Adrenal gland (tissue), 19 donors: ENCODE measurements at places on chromosomes 12 and 14. TPM values are rescaled to one million over a fixed set of nuclear protein-coding genes. Genes with fewer than 3 reads are reported as not detected.
A peak's percentile ranks its signal among the peaks of the same experiment; 100 is the strongest.

The RASAL1 gene
- total RNA-seq: 43.1 TPM

The RAB15 gene
- total RNA-seq: 5.4 TPM

The TSPAN19 gene
- total RNA-seq: not detected

The GYS2 gene
- not detected for total RNA-seq

- peak; percentile 10 for DNase-seq
These were observed 73.2 kb upstream of the MDM1 start for GRCh38 chr12:68405343-68405781.

DNA sequence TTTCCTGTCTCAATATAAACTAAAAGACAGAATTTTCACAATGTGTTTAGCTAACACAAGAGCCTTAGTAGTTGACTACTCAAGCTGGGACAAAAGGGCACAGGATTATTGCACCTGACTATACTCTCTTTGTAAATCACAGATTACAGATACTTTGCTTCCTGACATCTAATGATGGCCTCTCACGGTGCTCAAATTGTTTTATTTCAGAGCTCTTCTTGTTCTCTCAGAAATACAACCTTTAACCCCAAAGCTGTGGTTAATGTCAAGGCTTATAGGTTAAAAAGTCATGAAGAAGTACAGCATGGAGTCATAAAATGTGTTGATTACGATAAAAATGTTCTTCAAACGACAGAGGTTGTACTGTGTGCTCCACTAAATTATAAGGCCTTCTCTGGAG is 89.9 kb upstream of the CPNE8 start:
- DNase-seq: no peak

GRCh38 chr12:22808860-22809259 is 183.9 kb downstream of the ETNK1 start:
- no peak for DNase-seq

GRCh38 chr14:52112336-52113018 is 43.6 kb upstream of the NID2 start:
- DNase-seq: no peak

DNA sequence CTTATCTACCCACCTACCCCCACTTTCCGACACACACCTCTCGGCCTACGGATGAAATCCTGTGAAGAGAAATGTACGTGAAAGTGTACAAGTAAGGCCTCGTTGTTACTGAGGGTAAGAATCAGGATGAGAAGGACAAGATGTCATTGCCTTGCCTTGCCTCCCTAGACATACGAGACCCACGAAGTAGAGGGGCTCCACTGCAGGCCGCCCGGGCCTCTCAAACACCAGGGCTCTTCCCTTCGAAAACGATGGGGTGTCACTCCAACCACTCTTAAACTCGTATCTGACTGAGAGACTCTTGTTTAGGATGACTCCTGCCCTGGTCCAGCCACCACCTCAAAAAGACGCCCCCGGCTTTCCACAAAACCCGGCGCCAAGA is 498 bp downstream of the RACGAP1 start:
- no peak for DNase-seq

DNA sequence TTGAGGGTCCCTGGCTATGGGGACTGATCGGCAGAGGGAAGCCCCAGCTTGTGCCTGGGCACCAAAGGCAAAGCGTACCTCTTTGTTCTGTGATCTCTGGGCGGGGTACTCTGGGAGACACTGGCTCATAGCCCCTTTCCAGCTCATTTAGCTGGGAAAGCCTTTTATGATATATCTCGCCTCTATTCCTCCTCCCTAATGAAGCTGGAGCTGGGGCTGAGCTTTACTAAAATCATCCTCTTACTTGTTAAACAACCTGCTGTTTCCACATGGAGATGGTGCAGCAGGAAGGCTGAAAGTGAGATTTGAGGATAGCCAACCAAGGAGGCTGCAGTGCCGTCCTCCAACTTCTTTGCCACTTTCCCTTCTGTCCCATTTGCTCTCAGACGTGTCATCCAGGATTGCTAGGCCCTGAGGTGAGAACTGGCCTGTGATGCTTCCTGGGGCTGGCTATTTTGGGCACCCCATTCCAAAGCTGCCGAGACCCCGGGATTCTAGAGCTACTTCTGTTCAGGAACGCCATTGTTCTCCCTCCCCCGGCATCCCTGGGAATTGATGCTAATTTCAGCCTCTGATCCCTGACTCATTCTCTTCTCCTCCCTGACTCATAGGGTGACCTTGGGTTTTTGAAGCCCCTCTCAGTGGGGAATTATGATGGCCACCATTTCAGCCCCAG is 16.0 kb downstream of the PDE1B start:
- DNase-seq: no peak

- DNase-seq: no peak
These were observed 73.6 kb downstream of the SSPN start for GRCh38 chr12:26268841-26269561.

- no peak for DNase-seq
These were observed 124.2 kb downstream of the GLT1D1 start for GRCh38 chr12:128977441-128977840.

GRCh38 chr12:116126610-116127009 is 150.9 kb downstream of the MED13L start:
- DNase-seq: no peak

- DNase-seq: no peak
These were observed 12.9 kb upstream of the KRAS start for GRCh38 chr12:25263594-25263993.

DNA sequence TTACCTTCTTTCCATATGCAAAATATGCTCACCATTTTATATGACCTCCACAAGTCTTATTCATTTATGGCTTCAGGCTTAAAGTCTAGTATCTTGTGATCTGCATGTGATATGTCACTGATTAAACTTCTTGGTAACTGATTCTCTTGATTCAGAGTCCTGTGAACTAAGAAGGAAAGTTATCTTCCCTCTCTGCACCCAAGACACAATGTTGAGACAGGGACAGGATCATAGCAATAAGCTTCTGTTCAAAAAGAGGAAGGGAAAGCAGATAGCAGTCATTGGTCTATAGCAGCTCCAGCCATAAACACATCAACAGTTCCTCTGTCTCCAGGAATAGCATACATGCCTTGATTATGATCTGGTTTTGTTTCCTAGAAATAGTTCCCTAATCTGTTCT is 103.1 kb downstream of the UNC79 start:
- no peak for DNase-seq

DNA sequence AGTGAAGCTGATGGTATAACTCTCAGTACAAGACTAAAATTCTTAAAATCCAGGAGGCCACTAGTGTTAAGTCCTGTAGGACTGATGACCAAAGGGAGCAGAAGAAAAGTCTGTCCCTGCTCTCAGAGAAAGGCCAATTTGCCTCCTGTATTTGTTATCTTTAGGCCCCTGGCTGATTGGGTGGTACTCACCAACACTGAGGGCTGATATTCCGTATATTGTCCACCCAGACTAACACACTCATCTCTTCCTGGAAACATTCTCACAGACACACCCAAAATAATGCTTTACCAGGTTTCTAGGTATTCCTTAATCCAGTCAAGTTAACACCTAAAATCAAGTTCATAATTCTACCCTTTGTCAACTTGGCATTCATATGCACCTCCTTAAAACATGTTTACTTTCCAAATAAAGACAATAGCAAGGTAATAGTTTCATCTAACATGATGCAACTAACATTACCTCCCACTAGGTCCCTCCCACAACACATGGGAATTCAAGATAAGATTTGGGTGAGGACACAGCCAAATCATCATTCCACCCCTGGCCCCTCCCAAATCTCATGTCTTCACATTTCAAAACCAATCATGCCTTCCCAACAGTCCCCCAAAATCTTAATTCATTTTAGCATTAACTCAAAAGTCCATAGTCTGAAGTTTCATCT is 84.3 kb downstream of the EGLN3 start:
- DNase-seq: no peak

DNA sequence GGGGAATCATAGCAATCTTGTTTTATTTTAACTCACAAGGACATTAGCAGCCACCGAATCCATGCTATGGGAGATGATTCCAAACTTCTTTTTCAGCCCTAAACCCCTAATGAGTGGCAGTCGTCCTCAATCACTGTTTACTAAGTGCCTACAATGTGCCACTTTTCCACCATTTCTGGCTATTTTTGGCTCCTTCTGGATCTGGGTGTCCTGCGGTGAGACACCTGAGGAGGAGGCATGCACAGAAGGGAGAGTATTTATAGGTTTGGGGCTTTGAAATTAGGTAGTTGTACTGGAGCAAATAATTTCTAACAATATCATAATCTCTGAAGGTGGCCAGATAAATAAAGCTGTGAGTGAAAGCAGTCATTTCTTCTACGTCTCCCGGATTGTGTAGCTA is 1125.6 kb downstream of the BCL11B start:
- DNase-seq: no peak

DNA sequence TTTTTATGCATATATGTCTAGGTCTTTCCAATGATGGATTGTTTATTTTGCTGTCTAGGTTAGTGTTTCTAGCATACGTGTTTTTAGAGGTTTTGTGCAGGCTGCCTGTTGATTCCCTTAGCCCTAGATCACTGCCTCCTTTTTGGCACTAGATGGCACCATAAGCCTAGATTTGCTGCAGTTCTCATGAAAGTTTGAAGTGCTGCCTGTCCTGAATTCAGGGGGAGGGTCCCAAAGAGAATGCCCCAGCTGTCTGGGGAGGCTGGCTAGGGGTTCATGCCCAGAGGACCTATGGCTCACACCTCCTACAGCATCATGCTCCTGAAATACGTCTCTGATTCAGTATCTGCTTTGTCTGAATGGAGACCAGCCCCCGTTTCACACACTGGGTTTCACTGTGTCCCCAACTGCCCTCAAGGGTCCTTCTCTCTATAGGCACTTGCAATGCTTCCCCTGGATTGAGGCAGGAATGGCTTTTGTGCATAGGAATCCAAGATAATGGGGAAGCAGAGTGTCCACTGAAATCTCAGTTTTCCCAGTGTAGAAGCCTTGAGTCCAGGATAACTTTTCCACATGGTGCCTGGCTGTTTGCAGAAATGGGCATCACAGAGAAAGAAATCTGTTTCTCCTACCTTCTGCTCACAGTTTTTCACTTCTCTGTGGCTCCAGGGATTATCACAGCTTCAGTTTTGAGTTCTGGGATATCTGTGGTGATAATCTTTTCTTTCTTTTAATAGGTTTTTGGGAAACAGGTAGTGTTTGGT is 14.2 kb upstream of the TXNRD1 start:
- DNase-seq: peak; percentile 40

DNA sequence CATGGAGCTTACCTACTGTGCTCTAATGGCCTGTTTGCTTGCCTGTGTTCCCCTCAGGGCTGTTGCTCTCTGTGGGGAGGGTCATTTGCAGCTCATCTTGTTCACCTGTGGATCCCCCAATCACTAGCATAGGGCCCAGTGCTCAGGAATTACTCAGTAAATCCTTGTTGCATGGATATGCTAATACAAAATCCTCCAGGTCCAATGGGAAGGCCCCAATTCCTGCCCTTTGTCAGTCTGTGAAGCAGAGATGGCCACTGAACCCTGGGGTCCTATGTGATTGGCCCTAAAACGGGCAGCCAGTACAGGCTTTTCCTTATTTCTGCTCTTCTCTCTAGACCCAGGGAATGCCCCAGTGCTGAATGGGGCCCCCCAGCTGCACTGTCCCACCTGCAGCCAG is 44.1 kb downstream of the FOS start:
- no peak for DNase-seq

GRCh38 chr14:85595981-85596380 is 66.0 kb downstream of the FLRT2 start:
- no peak for DNase-seq
